ENCODE measurements at places on chromosomes 16 and 17. TPM values are rescaled to one million over a fixed set of nuclear protein-coding genes. Genes with fewer than 3 reads are reported as not detected.

Gene ABCC11
- not detected for total RNA-seq

Gene PLEKHH3
- total RNA-seq, result 37.5 TPM

DNA sequence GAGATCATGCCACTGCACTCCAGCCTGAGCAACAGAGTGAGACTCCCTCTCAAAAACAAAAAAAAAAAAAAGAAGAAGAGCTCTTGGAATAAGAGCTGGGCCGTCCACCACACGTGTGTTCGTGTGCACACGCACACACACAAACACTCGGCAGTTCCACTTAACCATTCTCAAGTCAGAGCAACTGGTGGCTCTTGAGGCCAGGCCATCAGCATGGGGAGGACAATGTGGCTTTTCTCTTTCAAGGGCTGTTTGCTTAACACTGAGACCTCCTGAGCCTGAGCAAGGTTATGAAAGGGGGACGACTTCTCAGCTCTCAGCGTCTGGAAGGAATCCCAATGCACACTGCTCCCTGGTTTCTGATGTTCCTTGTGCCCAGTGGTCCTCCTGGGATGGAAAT lies 444.9 kb downstream of the SOX9 start:
- H3K4me1 ChIP-seq, result no peaks in the 10 kb centered on the region
- H3K4me3 ChIP-seq, result no peak overlapping the region
- H3K27ac ChIP-seq, result no peak overlapping the region
- no peak for DNase-seq

DNA sequence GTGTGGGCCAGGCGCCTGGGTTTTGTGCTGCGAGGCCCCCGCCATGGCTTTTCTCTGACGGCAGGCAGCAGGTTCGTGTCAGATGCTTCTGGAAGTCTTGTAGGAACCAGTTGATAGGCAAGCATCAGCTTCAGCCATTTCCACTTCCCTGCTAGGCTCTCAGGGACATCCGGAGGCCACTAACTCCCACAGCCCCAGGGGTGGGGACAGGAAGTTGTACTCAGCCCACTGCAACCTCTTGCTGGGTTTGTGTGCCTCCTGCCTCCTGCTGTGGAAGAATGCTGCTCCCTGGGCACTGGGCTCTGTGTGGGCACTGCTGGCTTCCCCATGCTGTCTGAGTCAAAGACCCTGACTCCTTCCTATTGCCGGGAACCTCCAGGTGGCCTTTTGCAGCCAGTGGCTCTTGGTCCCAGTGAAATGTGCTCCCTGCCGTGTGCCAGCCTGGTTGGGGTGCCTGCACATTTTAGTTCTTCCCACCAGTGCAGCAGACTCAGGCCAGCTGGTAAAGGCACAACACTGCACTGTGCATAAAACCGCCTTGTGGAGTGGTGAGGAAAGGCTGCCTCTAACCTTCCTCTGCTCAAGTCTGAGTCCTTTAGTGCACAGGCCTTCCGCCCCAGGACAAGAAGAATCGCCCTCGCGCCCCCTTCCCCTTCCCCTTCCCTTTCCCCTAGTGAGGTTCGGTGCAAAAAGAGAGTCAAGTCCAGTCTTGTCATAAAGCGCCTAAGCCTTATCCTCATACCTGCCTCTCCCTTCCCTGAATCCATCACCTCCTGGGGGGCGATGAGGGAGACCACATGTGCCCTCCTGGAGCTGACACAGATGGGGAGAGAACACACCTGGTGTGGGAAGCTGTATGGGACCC lies 16.6 kb downstream of the LDHD start:
- no peak overlapping the region for H3K4me3 ChIP-seq
- H3K36me3 ChIP-seq, result no peaks in the 10 kb centered on the region
- DNase-seq, result no peak
- H3K27ac ChIP-seq, result no peak overlapping the region

DNA sequence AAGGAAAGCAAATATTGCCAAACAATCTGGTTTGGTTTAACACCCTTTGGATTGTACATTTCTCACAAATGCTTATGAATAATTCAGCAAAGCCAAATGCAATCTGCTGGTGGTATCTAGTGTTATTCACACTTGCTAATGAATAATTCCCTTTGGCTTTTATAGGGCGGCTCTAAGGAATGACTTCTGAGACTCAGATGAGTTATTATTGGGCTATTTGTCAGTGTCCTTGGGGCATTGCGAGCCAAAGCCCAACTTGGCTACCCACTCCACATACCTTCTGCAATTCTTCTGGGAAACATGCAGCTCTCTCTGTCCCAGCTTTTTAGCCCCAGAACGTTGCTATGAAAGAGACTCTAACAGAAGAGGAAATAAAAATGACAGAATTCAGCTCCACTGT lies 41.1 kb downstream of the FTO start:
- H3K4me3 ChIP-seq, result no peak overlapping the region
- no peak for DNase-seq
- H3K36me3 ChIP-seq, result no peaks in the 10 kb centered on the region

DNA sequence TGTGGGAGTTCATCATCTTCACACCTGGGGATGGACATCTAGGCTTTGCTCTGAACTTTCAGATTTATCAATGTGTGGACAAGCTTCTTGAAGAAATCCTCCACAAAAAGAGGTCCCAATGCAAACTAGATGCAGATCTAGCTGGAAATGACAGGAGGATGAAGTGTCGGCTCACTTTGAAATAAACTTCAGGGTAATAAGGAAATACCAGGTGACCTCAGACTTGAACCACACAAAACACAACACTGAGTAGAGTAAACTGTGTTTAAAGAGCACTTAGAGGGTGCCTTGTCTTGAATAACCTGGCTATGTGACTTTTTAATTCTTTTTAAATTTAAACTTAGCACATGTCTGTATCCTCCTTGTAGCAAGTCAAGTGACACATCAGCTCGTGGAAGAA lies 27.2 kb upstream of the TEKT3 start:
- no peaks in the 10 kb centered on the region for H3K36me3 ChIP-seq
- no peak overlapping the region for H3K4me3 ChIP-seq
- no peak for DNase-seq
- H3K27me3 ChIP-seq, result no peaks in the 10 kb centered on the region
- H3K27ac ChIP-seq, result no peak overlapping the region

GRCh38 chr17:46984341-46984740 lies 5.3 kb upstream of the RPRML start:
- DNase-seq, result no peak
- H3K4me1 ChIP-seq, result peaks cover 6% of the 10 kb centered on the region
- no peak overlapping the region for H3K4me3 ChIP-seq
- H3K36me3 ChIP-seq, result no peaks in the 10 kb centered on the region

- H3K4me1 ChIP-seq, result peaks cover 21% of the 10 kb centered on the region
- no peaks in the 10 kb centered on the region for H3K36me3 ChIP-seq
- no peak for DNase-seq
- H3K27ac ChIP-seq, result no peak overlapping the region
- no peaks in the 10 kb centered on the region for H3K27me3 ChIP-seq
These were observed 14.2 kb upstream of the ST6GALNAC2 start for GRCh38 chr17:76599694-76600460.

DNA sequence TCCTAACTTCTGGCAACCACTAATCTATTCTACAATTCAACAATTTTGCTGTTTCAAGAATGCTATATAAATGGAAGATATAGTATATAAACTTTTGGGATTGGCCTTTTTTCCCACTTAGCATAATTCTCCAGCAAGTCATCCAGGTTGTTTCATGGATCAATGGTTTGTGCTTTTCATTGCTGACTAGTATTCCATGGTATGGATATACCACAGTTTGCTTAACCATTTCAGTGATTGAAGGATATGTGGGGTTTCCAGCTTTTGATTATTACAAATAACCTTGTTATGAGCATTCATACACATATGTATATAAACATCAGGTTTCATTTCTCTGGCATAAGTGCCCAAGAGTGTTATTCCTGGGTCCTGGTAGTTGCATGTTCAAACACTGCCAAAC lies 2.1 kb upstream of the FAM83G start:
- no peak overlapping the region for H3K4me3 ChIP-seq
- H3K27ac ChIP-seq, result no peak overlapping the region
- peaks cover 11% of the 10 kb centered on the region for H3K4me1 ChIP-seq
- DNase-seq, result no peak
- peaks cover 23% of the 10 kb centered on the region for H3K27me3 ChIP-seq
- no peaks in the 10 kb centered on the region for H3K36me3 ChIP-seq

DNA sequence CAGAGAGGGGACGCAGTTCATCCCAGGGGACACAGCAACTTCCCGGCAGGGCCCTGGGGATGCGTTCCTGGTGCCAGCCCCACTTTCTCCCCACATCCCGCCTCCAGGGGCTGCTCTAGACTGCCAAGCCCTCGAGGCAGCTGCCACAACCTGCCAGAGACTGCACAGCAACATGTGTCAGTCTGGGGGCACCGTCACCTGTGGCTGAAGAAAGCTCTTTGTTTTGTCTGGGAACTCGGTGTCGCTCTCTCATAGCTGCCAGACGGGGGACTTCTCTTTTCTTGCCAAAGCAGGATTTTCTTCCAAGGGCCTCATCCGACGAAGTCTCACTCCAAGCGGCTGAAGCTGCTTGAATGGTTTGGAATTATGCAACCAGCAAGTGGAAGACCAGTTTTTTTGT lies 43.7 kb downstream of the COTL1 start:
- H3K27ac ChIP-seq, result no peak overlapping the region
- H3K4me1 ChIP-seq, result peaks cover 4% of the 10 kb centered on the region
- DNase-seq, result no peak
- no peak overlapping the region for H3K4me3 ChIP-seq
- H3K36me3 ChIP-seq, result no peaks in the 10 kb centered on the region

GRCh38 chr17:29383686-29384085 lies 6.5 kb upstream of the TAOK1 start:
- H3K4me1 ChIP-seq, result no peaks in the 10 kb centered on the region
- H3K27ac ChIP-seq, result no peak overlapping the region
- no peaks in the 10 kb centered on the region for H3K27me3 ChIP-seq
- no peak for DNase-seq
- no peaks in the 10 kb centered on the region for H3K36me3 ChIP-seq
